ENCODE measurements at places on chromosomes 2 and 18.

GRCh38 chr2:46521215-46521683 lies 41.9 kb downstream of the TMEM247 start:
- DNase-seq, result no peak

DNA sequence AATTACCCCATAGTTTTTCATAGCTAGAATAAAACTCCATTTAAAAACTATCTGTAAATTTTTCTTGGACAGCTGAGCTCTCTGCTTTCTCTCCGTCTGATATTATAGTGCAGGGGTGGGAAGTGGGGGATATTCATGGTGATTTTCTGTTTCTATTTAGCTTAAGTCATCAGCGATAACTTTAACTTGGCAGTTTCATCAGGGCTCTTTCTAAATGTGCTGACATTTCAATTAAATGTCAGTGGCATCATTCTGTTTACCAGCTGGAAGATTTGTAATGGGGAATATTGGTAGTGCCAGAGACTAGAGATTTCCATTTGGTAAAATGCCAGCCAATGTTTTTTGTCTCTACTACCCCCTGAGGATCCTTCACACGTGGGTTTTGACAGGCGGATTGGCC lies 53.5 kb upstream of the CAPN13 start:
- DNase-seq, result no peak

- no peak for DNase-seq
Observed at GRCh38 chr2:223560749-223561435, 41.3 kb downstream of the SCG2 start.

- no peak for DNase-seq
Observed at GRCh38 chr2:151908204-151908882, 80.1 kb upstream of the ARL5A start.

GRCh38 chr2:63701406-63701805 lies 112.6 kb downstream of the MDH1 start:
- no peak for DNase-seq

DNA sequence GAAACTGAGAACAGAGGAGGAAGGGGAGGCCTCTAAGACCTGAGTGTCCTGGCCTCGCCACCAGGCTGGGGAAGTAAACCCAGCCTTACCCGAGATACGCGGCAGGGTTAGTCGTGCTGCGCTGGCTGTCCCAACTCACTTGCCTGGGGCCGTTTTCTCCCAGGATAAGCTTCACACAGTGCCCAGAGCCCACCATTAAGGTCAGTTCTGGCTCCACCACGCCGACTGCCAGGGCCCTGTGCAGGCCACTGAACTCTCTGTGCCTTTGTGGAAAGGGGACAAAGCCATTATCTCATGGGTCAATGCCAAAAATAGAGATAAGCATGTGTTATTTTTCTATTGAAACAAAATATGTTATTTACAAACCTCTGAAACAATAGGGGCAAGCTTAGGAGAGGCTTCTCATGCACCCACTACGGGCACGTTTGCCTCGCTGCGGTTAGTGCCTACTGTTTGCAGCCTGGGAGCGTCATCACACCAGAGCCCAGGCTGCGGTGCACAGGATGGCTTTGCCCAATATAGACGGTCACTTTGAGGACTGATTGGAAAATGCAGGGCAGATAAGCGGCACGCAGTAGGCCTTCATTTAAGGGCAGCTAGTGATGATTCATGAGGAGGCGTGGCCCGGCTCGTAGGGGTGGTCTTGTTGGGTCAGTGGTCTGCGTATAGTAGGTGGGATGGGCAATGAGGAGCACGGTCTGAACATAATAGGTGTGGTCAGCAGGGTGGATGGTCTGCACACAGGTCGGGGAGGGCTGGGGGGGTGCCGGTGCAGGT lies 242.1 kb downstream of the GLI2 start:
- no peak for DNase-seq

DNA sequence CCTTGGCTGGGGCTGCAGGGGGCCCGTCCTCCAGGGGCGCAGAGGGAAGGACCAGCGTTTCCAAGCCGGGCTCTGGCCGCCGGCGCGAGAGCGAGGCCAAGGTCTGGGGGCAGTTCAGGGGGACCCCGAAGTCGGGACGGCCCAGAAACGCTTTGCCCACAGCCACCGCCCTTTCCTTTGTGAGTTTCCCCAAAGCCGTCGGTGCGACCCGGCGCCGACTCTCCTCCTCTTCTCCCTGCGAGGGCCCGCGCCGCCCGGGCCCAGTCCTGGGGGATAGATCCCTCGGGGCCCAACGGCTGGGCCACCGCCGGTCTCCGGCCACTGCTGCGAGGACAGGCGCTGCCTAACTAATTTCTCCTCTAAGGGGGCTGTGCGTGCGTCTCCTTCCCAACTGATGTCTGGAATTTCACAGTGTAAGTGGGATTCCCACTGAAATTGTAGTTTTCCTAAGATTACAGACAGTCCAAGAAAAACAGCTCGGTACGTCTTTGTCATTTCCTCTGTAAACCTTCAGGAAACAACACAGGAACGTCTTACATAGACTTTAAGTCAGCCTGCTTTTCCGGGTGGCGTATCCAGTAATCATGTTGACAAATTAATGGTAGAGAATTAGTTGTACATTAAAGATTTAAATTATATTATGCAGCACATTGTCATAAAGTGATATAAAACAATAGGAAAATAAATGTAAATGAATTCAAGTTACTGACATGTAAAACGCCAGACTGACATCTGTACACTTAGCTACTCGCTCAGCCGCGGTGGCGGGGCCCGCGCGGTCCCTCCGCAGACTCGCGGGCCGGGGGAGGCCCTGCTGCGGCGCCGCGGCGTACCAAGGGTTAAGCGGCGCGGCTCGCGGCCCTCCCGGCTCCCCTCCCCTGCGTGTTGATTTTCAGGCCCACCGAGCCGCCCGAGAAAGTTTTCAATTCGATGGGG lies 139.4 kb upstream of the SIX3 start:
- DNase-seq, result no peak

GRCh38 chr18:57023275-57023882 lies 123.5 kb upstream of the BOD1L2 start:
- no peak for DNase-seq

DNA sequence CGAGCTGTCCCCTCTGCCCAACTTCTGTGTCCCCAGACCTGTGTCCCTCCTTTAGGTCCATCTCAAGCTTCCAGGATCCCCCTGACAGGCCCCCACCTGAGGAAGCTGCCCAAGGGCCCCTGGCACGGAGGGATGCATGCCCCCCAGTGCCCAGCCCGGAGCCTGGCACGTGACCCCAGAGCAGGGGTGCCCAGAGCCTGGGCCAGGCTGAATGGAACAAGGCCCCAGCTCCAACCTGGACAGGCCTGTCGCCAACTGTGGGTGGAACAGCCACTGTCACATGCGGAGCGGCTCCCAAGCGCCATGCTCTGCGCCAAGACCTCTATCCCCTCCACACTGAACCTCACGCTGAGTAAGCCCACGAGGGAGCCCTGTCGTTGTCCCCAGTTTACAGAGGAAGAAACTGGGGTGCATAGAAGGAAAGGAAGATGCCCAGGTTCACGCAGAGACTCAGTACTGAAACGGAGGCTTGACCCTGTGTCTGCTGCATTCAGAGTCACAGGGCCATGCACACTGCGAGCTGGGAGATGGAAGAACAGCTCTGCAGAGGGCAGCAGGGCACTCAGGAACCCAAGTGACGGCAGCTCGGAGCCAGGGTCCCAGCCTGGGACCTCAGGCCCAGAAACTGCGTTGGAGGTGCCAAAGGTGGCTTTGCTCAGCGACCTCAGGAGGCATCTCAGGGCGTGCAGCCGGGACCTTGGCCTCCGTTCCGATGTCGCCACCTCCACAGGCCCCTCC lies 5.5 kb upstream of the ECEL1 start:
- no peak for DNase-seq

GRCh38 chr2:29009711-29010677 lies 28.9 kb downstream of the TOGARAM2 start:
- DNase-seq, result no peak

- no peak for DNase-seq
Observed at GRCh38 chr2:96538487-96539214, 2.1 kb downstream of the ARID5A start.

- no peak for DNase-seq
Observed at GRCh38 chr18:48915626-48916425, 34.9 kb downstream of the SMAD7 start.

DNA sequence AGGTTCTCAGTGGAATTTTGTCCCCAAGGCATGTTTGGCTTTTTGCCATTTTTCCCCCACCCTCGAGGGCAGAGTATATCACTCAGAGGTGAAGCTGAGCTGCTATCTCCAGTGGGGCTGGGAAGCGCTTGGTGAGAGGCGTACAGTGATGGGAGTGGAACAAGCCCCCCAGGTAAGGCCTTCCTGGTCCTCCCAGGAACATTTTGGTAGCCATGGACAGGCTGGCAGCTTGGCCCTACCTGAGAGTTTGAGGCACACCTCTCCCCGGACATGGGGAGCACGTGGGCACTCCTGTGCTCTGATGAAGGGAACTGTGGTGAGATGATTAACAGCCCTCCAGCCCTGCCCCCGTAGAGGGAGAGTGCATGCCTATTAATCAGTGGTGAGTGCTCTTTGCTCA lies 99.3 kb downstream of the C1QL2 start:
- no peak for DNase-seq

DNA sequence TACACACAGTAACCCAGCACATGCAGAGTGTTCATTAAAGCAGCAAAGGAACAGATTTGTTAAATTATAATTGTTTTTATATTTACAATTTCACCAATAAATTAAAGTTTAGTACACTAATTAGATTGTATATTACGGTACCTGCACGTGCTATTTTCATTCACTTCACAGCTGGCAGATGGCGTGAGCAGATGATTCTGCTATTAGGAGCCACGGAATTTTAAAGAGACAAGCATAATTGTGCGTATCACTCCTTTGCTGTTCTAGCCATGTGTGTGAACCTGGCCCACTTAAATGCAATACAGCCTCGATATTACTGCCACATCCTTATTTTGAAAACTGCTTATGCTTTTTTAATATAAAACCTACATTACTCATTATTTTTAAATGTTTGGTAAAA lies 332.8 kb upstream of the SOX11 start:
- DNase-seq, result no peak

DNA sequence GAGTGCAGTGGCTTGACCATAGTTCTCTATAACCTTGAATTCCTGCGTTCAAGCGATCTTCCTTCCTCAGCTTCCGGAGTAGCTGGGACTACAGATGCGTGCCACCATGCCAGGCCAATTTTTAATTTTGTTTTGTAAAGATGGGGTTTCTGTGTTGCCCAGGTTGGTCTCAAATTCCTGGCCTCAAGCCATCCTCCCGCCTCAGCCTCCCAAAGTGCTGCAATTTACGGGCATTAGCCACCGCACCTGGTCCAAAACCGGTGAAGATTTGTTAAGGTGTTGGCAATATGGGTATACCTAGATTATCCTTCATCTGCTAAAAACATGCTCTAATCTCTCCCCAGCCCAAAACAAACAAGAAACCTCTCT lies 1.3 kb upstream of the EIF2AK3 start:
- no peak for DNase-seq

DNA sequence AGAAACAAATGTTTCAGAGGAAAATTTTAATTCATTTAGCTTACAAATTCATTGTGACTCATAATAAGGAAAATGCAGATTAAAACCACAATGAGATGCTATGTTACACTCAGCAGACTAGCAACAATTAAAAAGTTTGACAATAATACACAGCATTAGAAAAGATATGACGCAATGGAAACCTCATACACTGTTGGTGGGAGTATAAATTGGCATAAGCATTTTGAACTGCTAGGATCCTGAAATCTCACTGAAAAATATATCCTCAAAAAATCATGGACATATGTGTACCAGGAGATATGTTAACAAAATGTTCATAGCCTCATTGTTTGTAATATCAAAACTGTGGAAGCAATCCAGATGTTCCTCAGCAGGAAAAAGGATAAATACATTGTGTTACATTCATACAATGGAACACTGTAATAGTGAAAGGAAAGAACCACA lies 13.7 kb downstream of the CALCRL start:
- no peak for DNase-seq

GRCh38 chr18:25279556-25279955 lies 72.4 kb downstream of the ZNF521 start:
- DNase-seq, result no peak

DNA sequence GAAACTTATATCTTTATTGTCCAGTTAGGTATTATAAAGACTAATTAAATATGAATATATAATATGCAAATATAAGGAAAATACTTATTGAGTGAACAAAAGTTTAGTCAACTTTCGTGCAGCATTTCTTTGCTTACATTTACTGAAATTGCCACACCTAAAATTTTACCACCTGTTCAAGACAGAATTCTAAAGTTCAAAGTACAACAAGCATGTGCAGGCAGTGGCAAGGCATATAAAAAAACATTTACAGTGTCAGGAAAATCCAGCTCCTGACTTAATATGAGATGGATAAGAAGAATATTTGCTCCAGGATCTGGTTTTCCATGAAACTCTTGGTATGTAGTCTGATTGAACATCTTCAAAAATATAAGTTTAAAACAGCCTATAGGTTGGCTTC lies 4.8 kb downstream of the ITPRID2 start:
- DNase-seq, result no peak

DNA sequence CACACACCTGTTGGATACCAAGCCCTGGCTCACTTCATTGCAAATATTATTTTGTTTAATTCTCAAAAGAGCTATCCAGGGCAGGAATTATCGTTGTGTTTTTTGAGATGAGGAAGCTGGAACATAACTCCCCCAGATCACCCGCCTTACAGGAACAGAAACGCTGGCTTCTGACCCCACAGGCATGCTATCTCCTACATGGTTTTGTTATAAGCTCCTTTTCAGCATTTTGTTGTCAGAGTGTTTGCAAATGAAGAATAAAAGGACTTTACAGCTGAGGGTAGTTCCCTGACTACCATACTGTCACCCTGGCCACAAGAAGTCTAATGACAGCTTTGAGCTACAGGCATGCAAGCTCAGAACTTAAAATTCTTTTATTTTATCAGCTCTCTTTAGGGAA lies 62.0 kb upstream of the MRPS9 start:
- DNase-seq, result no peak

GRCh38 chr18:78099979-78100588 lies 850.4 kb downstream of the GALR1 start:
- no peak for DNase-seq

- DNase-seq, result peak; percentile 17
Observed at GRCh38 chr2:111116843-111117597, 3.7 kb upstream of the BCL2L11 start.

DNA sequence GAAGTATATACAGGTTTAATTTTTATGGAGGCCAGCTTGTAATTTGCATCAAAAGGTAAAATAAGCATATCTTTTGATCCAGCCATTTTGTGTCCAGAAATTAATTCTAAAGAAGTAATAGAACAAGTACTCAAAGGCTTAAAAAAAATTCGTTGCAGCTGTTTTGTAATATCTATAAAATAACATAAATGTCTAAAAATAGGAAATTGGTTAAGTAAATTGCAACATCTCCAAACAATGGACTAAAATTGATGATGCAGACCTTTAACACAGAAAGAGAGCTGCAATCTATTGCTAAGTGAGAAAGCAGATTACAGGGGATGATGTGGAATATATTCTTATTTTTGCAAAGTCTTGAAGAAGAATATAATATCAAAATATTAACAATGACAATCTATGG lies 19.4 kb downstream of the AAK1 start:
- no peak for DNase-seq

DNA sequence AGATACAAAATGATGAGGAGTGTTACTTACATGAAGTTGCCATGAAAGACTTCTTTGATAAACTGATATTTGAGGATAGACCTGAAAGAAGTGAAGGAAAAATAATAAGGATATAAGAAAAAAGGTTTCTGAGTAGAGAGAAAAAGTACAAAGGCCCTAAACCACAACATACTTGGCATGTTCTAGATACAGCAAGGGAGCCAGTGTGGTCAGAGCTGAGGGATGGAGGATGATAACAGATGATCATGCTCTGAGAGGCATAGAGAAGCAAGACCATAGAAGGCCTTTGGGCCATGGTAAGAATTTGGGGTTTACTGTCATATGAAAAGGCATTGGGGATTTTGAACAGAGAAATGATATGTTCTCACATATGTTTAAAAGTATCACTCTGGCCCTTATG lies 424.1 kb upstream of the CHST9 start:
- no peak for DNase-seq
